ENCODE measurements at places on chromosomes 2 and 18.

DNA sequence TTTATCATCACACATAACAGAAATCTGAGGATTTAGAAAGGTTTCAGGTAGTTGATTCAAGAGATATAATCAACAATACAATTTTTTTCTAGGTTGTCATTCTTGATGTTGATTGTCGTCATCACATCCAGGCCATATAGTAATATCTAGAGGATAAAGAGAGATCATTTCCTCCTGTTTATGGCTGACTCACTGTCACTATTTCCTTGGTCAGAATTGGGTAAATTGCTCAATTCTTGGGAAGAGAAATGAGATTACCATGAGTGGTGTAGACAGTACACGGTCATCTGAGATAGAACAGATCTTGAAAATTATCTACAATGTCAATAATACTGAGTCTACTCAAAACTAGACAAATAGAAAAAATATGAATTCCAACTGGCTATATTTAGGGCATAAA lies 78.8 kb downstream of the ZNF804A start:
- no peak for DNase-seq

- no peak for DNase-seq
Measured at GRCh38 chr2:101971836-101972235, 19.9 kb upstream of the IL1R2 start.

DNA sequence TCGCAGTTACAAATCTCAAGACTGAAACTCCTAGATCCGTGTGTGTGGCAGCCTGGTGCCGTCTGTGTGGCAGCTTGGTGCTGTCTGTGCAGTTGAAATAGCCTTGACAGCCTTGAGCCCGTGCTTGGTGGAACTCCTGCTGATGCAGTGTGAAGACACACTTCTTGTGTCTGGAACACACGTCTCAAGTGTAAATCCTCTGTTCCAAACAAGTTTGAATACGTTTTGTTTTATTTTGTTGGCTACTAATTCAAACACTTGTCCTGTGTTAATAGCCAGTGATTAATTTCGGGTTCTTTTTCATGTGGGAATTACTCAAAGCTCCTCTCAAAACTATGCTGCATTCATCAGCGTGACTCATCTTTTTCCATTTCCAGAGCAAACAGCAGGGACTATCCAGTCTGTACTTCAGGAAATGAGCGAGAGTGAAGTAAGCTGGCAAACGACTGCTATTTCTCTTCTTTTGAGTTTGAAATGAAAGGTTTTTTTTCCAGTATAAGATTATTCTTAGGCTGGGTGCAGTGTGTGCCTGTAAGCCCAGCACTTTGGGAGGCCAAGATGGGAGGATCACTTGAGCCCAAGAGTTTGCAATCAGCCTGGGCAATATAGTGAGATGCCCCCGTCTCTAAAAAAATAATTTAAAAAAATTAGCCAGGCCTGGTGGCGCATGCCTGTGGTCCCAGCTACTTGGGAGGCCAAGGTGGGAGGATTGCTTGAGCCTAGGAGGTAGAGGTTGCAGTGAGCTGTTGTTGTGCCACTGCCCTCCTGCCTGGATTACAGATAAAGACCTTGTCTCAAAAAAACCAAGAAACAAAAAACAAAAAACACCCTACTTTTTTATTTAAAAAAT lies 152.9 kb downstream of the SPP2 start:
- no peak for DNase-seq

GRCh38 chr2:86636842-86637241 lies 13.2 kb upstream of the RNF103 start:
- no peak for DNase-seq

- DNase-seq = no peak
Measured at GRCh38 chr2:140586379-140586778, 1544.4 kb downstream of the LRP1B start.

DNA sequence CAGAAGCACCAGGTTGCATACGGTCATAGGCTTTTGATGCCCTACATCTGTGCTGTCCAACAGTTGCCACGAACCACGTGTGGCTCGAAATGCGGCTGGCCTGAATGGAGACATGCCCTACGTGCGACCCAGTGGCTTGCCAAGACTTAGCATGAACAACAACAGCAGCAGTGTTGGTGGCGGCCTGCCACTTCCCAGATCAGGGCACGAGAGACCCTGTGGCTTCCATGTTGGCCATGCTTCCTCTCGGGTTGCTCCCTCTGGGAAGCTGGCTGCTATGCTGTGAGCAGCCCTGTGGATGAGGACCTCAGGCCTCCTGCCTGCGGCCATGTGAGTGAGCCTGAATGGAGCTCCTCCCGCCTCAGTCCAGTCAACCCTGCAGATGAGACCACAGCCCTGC lies 212.3 kb downstream of the HDAC4 start:
- no peak for DNase-seq

- DNase-seq = no peak
Measured at GRCh38 chr2:107383691-107384090, 443.0 kb upstream of the RGPD4 start.

GRCh38 chr2:24793761-24794435 lies 673 bp downstream of the CENPO start:
- no peak for DNase-seq

GRCh38 chr2:46852598-46852997 lies 63.0 kb downstream of the MCFD2 start:
- DNase-seq = no peak

DNA sequence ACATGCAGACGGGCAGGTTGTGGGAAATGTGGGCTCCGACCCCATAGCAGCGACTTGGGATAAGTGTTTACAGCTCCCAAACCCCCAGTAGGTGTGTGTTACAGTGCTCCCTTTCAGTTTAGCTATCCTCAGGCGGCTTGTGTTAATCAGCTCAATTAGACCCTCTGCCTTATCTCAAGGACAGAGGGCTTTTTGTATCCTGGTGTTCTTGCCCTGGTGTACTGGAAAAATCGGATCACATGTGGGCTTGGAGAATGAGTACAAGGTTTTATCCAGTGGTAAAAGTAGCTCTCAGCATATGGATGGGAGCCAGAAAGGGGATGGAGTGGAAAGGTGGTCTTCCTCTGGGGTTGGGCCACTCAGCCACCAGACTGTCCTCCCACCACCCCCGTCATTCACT lies 264.7 kb upstream of the SYT4 start:
- DNase-seq = no peak

- DNase-seq = no peak
Measured at GRCh38 chr2:16241166-16242160, 301.1 kb downstream of the MYCN start.

DNA sequence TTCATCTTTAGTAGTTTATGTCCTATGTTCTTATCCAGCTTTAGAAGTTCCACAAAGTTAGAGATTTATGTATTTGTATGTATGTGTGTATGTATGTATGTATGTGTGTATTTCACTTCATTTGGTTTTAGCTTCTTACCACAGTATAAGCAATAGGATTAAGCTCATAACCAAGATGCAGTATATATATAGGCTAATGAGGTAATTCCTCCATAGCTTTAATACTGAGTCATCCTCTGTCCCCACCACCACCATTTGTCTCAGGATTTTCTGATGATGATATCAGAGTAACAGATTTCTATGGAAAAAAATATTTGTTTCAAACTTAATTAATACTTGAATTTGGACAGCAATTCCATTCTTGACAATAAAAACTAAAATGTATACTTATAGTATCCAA lies 159.2 kb downstream of the SOX11 start:
- no peak for DNase-seq

- DNase-seq = no peak
Measured at GRCh38 chr18:58341916-58342315, 287.0 kb downstream of the ALPK2 start.

- DNase-seq = no peak
Measured at GRCh38 chr18:21146016-21146415, 34.4 kb upstream of the ROCK1 start.

DNA sequence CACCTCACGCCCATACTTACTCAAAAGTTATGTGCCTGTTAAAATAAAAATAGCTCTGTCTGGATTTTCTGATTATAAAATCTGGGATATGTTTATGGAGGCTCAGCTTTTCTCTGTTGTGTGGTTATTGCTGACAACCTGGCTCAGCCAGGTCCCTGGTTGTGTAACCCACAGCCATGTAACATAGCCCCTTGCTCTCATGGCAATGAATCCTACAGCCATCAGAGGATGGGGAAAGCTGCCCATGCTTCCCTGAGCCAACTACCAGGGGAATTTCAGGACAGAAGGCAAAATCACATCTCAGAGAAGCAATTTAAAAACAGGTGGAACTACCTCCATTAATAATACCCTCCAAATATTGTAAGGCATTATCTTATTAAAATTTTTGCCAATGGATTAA lies 29.7 kb downstream of the ST8SIA5 start:
- DNase-seq = no peak

- no peak for DNase-seq
Measured at GRCh38 chr18:48367557-48367956, 41.6 kb downstream of the ZBTB7C start.

GRCh38 chr2:195319548-195320412 lies 337.2 kb upstream of the SLC39A10 start:
- no peak for DNase-seq

DNA sequence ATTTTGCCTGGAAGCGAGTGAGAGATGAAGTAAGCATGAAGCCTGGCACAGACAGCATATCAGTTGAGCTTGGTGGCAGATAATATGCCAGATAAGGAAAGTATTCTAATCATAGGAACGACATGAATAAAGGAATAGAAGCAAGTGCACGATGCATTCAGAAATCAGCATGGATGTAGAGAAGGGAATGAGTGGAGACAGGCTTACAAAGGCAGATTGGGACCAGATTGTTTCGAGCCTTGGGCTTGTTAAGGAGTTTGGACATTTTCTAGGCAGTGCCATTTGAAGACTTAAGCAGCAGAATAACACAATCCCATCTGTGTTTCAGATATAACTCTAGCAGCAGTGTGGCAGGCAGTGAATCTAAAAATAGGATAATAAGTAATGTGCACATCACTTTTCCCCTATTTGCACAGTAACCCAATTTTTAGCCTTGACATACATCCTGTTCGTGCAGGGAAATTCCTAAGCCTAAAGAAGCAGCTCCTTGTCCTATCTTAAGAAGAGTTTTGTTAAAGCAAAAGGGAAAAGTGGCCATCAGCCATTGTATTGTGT lies 450.2 kb downstream of the PLCL1 start:
- no peak for DNase-seq

- no peak for DNase-seq
Measured at GRCh38 chr2:158936978-158937377, 31.5 kb upstream of the TANC1 start.

GRCh38 chr2:151808258-151809072 lies 19.8 kb downstream of the ARL5A start:
- no peak for DNase-seq

GRCh38 chr2:233476651-233477547 lies 89.7 kb downstream of the USP40 start:
- no peak for DNase-seq

Data from T-helper 9 cell (primary cell).